ENCODE measurements at places on chromosomes 12 and 14.
A peak's percentile ranks its signal among the peaks of the same experiment; 100 is the strongest.

- ATAC-seq, result no peak
- H3K4me1 ChIP-seq, result peaks cover 70% of the 10 kb centered on the region
- no peaks in the 10 kb centered on the region for H3K27me3 ChIP-seq
- peak overlapping the region; percentile 95 for H3K27ac ChIP-seq
- no peak overlapping the region for H3K4me3 ChIP-seq
Measured at GRCh38 chr12:93165384-93165932, 212.3 kb upstream of the NUDT4 start.

GRCh38 chr14:93759719-93760307 lies 28.5 kb downstream of the PRIMA1 start:
- H3K4me1 ChIP-seq, result no peaks in the 10 kb centered on the region
- H3K27me3 ChIP-seq, result peaks cover 36% of the 10 kb centered on the region
- peak; percentile 5 for ATAC-seq
- H3K27ac ChIP-seq, result no peak overlapping the region

DNA sequence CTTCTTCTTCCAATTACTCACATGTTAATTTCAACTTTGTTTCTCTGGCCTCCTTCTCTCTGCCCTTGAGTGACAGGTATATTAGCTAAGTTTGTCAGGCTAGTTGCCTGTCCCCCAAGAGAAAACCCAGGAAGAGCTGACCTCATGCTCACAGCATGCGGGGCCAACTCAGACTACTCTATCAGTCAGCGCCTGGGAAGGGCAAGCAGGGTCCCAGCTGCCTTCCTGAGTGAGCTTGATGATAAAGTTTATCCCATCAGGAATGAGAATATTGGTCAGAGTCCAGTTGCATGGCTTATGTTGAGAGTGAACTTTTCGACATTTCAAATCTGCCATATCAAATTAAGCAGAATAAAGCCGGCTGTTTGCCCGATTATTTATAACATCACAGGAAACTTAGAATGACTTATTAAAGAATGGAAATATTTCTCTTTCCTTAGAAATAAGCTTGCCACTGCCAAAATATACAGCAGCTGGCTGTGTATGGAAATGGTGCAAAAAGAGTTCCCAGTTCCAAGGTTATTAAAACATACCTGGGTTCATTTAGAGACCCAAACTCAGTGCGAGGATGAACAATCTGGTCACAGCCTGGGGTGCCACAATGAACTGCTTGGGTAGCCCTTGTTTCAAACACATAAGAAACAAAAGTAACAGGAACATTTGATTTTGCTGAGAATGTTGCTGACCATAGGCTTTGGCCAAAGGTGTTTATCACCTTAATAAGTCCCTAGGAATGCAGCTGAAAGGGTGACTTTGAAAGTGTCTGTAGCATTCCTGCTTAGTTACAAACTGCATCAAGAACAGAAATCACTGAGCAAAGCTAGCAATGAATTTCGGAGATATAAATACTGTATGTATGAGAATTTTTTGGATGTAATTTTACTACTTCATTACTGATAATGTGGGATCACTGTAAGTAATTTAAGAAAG lies 1553.8 kb upstream of the FLRT2 start:
- no peak overlapping the region for H3K4me3 ChIP-seq
- no peak overlapping the region for H3K27ac ChIP-seq
- no peaks in the 10 kb centered on the region for H3K4me1 ChIP-seq
- H3K36me3 ChIP-seq, result no peaks in the 10 kb centered on the region
- no peaks in the 10 kb centered on the region for H3K27me3 ChIP-seq

DNA sequence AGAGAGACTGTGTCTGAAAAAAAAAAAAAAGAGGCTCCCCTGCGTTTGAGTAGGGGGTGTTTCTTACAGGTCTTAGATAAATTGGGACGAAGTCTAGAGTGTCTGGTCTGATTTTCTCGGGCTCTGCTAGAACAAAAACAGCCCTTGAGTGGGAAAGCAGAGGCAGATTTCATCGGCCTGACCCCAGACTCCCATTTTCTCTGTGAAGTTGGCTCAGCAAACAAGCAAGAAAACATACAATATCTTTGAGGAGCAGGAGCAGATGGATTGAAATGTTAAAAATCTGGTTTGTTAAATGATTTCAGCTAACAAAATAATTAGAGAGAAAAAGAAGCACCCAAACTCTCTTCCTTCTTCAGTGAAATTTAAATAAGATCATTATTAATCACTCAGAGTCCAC lies 44.1 kb downstream of the DERA start:
- H3K4me1 ChIP-seq, result no peaks in the 10 kb centered on the region
- ATAC-seq, result no peak
- peaks cover 12% of the 10 kb centered on the region for H3K36me3 ChIP-seq
- H3K27me3 ChIP-seq, result no peaks in the 10 kb centered on the region

GRCh38 chr12:48489012-48489411 lies 6.7 kb downstream of the C12orf54 start:
- H3K27ac ChIP-seq, result no peak overlapping the region
- no peaks in the 10 kb centered on the region for H3K4me1 ChIP-seq
- ATAC-seq, result peak; percentile 67

DNA sequence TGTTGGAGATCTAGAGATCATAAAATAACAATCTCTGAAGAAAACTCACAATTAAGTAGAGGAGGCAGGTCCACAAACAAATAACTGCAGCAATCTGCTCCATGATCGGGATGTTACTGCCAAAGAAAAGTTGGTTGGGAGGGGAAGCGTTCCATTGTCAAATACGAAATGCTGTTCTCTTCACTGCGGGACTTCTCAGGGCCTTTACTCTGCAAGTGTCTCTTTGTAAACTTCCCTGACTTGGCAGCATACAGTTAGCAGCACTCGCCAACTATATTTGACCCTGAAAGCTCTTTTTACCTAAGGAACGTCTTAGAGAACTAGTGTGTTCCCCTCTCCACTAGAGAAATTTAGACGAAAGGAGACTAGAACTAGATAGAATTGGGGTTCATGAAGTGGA lies 780.7 kb upstream of the TBX3 start:
- no peak for ATAC-seq
- no peaks in the 10 kb centered on the region for H3K4me1 ChIP-seq
- H3K36me3 ChIP-seq, result no peaks in the 10 kb centered on the region

GRCh38 chr12:2891240-2892053 lies 756 bp downstream of the TULP3 start:
- peak overlapping the region; percentile 83 for H3K4me3 ChIP-seq
- H3K27me3 ChIP-seq, result no peaks in the 10 kb centered on the region
- H3K36me3 ChIP-seq, result no peaks in the 10 kb centered on the region
- H3K27ac ChIP-seq, result peak overlapping the region; percentile 84
- peaks cover 17% of the 10 kb centered on the region for H3K4me1 ChIP-seq
- ATAC-seq, result peak; percentile 42

GRCh38 chr12:104719700-104720338 lies 238.3 kb downstream of the SLC41A2 start:
- peak overlapping the region; percentile 71 for H3K4me3 ChIP-seq
- peak overlapping the region; percentile 86 for H3K27ac ChIP-seq
- H3K4me1 ChIP-seq, result peaks cover 69% of the 10 kb centered on the region

DNA sequence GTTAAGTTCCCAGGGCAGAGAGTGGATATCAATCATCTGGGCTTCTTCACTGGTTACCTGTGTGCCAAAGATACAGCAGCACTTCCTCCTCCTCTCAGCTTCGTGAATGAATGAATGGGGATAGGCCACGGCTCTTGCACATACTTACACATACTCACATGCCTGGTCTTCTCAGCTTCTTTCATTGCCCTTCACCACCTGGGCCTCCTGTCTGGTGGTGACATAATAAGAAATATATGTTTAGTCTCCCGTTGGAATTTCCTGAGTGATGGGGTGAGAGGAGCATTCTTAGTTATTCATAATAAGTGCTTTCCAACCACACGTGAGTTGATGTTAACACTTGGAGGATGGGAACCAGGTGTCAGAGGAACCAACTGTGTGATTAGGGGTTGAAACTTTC lies 268.1 kb upstream of the RMST start:
- H3K36me3 ChIP-seq, result no peaks in the 10 kb centered on the region
- no peak for ATAC-seq
- no peaks in the 10 kb centered on the region for H3K4me1 ChIP-seq
- H3K4me3 ChIP-seq, result no peak overlapping the region

- ATAC-seq, result no peak
- no peak overlapping the region for H3K27ac ChIP-seq
- no peaks in the 10 kb centered on the region for H3K36me3 ChIP-seq
Measured at GRCh38 chr14:104557086-104557485, 22.5 kb upstream of the C14orf180 start.

- no peak overlapping the region for H3K27ac ChIP-seq
- peaks cover 94% of the 10 kb centered on the region for H3K27me3 ChIP-seq
- H3K4me3 ChIP-seq, result no peak overlapping the region
- no peak for ATAC-seq
- peaks cover 34% of the 10 kb centered on the region for H3K4me1 ChIP-seq
Measured at GRCh38 chr14:74242780-74243042, 3.5 kb downstream of the VSX2 start.

DNA sequence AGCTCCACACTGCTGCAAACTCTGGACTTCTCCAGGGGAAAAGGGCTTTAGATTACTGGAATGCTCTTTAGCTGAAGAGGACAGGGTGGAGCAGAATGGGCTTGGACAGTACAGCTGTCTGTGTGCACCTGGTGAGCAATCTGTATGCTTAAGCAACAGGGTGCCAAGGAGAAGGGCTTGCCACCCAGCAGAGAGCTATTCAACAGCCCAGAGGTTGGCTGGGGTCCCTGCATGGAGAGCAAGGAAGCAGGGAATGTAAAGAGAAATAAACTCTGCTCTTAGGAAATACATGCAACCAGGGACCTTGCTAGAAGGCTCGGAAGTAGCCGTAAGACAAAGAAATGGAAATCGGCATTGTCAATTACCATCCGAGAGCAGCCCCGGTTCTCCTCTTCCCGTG lies 53.0 kb upstream of the CORO1C start:
- no peak overlapping the region for H3K27ac ChIP-seq
- peaks cover 38% of the 10 kb centered on the region for H3K36me3 ChIP-seq
- no peaks in the 10 kb centered on the region for H3K27me3 ChIP-seq
- no peaks in the 10 kb centered on the region for H3K4me1 ChIP-seq
- no peak for ATAC-seq

DNA sequence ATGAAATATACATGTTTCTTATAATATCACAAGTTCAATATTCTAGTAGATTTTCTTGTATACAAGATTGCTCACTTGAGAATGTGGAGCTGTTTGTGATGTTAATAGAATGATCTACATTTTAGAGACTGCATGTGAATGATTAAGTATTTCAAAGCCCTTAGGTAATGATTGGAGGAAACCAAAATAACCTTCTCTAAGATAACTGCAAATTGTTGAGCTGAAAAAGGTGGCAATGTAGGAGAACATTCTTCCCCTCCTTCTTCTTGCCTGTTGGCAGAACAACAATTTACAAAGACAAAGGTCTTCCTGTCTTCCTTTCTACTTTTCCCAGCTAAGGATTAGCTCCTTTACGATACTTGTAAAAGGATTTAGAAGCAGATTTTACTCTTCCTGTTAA lies 2.0 kb upstream of the CLEC6A start:
- ATAC-seq, result no peak
- H3K27me3 ChIP-seq, result peaks cover 32% of the 10 kb centered on the region
- H3K27ac ChIP-seq, result no peak overlapping the region
- H3K36me3 ChIP-seq, result no peaks in the 10 kb centered on the region

DNA sequence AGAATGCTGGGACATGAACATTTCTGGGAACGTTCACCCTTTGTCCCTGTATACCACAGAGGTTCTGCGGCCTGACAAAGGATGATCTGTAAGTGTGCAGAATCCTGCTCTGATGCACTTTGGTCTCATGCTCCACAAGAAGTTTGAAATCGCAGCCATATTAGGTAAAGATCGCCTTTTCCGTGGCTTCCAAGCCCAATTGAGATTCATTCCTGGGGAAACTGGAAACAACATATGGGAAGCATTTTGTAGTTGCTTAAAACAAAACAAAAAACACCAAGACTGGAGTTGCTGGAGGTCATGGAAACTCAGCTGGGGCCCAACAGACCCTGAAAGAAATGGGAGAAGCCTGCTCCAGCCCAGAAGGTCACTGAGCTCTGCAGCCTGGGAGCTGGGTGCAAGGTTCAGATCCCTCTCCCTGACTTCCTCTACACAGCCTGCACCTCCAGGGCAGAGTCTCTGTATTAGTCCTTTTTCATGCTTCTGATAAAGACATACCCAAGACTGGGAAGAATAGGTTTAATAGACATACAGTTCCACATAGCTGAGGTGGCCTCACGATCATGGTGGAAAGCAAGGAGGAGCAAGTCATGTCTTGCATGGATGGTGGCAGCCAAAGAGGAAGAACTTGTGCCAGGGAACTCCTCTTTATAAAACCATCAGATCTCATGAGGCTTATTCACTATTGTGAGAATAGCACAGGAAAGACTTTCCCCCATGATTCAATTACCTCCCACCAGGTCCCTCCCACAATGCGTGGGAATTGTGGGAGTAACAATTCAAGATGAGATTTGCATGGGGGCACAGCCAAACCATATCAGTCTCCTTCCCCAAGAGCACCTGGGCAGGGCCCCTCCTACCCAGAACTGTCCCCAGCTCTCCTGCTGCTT lies 60.8 kb upstream of the CHGA start:
- no peaks in the 10 kb centered on the region for H3K4me1 ChIP-seq
- peaks cover 28% of the 10 kb centered on the region for H3K27me3 ChIP-seq
- ATAC-seq, result no peak
- peaks cover 7% of the 10 kb centered on the region for H3K36me3 ChIP-seq
- H3K27ac ChIP-seq, result no peak overlapping the region

All from stimulated activated memory B cell treated with anti-CD40 and anti-IgM and Interleukin-4, amounts not matched to agents 10 μg/mL and 1 μg/mL and 100 μg/mL, for 72 hours (primary cell).